ENCODE measurements at places on chromosomes 16 and 17.
A peak's percentile ranks its signal among the peaks of the same experiment; 100 is the strongest.

DNA sequence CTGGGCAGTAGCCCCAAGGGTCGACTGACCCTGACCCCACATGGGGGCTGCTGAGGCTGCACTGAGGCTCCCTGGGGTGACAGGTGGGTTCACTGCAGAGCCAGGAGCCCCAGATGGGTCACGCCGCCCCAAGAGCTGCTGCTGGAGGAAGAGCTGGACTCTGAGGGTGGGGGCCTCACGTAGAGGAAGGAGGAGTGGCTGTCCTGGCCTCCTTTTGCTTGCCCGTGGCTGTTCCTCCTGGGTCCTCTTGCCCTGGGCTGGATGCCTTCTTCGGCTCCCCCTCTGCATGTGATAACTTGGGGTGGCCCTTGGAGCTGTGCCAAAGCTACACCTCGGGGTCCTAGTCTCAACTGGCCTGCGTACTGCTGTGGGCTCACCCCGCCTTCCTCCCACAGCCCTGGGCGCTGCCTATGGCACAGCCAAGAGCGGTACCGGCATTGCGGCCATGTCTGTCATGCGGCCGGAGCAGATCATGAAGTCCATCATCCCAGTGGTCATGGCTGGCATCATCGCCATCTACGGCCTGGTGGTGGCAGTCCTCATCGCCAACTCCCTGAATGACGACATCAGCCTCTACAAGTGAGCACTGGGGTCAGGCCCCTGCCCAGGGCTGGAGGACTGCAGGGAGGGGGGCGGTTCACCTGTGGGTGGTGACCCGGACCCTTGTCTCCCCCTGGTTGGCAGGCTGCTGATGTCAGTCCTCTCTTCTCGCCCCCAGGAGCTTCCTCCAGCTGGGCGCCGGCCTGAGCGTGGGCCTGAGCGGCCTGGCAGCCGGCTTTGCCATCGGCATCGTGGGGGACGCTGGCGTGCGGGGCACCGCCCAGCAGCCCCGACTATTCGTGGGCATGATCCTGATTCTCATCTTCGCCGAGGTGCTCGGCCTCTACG lies 1.1 kb upstream of the AMDHD2 start:
- no peak for DNase-seq

DNA sequence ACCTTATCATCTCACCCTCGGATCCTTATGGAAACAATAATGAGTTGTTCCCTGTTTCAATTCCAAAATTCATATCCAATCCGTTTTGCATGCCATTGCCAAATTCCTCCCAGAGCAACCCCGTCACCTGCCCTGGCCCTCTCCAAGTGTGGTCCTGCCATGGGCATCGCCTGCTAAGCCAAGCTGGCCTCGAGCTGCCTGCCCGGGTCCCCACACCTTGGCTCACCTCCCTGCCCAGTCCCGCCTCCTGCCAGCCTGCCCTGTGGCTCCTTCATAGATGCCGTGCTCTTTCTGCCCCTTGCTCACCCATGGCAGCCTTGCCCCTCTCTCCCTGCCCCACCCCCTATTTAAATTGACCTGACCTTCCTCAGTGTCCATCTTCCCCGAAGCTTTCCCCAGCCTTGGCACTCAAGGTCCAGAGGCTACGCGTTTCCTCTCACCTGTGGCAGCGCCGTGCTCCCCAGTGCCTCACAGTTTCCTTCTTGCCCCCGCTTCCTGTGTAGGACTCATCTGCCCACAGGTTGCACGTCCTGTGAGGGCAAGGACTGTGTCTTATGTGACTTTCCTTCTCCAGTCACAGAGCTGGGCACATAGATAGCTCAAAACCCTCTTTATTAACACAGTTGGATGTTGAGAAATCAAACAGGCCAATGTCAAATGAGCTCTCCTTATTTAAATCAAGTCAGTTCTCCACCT lies 12.7 kb downstream of the MAPT start:
- no peak for DNase-seq

GRCh38 chr17:2722611-2723010 lies 11.0 kb upstream of the CLUH start:
- DNase-seq, result no peak

DNA sequence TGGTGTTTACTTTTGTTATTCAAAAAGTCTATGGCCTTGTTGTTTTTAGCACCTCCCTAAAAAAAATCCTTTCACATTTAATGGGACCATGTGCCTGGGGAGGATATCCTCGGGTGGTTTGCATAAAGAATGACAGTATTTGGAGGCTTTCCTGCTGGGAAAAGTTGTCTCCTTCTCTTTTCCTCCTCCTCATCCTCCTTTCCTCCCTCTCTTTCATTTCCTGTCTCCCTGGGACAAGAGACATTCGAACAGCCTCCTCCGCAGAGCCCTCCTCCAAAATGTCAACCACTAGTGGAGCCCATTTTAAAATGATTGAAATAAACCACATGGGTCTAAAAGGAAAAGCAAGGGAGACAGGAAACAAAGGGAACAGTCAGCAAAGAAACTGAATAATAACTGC lies 67.4 kb downstream of the MYH13 start:
- no peak for DNase-seq

DNA sequence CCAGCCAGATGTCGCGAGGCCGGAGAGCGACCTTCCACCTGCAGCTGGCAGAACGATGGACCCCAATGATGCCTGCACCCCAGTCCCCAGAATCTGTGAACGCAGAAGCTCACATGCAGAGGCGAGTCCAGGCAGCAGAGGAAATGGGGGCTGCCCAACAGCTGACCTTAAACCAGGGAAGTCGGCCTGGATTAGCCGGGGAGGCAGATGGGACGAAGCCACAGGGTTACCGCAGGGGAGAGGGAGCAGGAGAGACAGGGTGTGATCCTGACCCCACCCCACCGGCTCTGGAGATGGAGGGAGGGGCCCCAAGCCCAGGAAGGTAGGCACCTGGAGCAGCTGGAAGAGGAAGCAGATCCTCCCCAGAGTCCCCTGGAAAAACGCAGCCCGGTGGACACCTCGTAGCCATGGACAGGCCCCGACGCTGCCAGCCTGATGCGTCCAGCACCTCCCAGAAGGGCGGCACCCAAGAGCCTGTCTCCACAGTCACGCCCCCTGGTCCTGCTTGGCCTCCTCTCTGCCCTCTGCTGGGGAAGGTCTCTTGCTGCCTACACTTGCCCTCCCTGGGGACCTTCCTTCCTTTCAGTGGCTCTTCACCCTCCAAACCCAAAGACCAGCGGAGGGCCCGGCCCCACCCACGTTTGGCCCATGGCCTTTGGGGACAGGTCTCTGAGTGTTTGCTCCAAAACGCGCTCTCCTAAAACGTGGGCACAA lies 37.3 kb downstream of the PIEZO1 start:
- DNase-seq, result peak; percentile 72

- DNase-seq, result no peak
Observed at GRCh38 chr17:35257208-35257659, 14.4 kb downstream of the SLFN5 start.

Measured in suppressor macrophage treated with lipopolysaccharide for 4 hours (primary cell).